ENCODE measurements at places on chromosomes 13 and 19.

DNA sequence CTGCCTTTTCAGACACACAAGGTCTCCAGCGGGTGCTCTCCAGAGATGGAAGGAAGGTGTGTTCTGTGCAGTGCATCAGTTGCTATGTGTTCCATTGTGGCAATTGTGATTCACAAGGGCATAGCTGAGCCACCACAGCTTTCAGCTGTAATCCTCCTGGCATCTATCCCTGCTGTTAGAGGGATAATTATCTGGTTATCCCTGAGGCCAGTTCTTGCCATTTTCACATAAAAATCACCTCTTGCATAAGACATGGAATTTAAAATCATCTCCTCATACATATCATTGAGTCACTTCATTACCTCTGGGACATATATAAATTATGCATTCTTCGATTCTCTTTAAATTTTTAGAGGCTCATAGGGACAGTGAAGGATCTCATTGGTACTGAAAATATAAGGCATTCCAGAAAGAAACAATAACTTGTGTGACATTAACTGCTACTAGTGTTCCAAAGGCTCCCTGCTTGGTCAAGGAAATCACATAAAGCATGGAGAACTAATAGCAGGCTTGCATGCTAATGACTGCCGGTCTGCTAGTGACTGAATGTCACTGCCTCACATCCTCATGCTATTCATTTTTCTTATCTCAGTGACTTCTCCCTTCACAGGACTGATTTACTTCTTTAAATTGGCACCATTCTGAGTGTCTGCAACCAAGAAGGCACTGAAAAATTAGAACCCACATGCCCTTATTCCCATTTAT lies 214.0 kb downstream of the ENOX1 start:
- peak; percentile 1 for DNase-seq

DNA sequence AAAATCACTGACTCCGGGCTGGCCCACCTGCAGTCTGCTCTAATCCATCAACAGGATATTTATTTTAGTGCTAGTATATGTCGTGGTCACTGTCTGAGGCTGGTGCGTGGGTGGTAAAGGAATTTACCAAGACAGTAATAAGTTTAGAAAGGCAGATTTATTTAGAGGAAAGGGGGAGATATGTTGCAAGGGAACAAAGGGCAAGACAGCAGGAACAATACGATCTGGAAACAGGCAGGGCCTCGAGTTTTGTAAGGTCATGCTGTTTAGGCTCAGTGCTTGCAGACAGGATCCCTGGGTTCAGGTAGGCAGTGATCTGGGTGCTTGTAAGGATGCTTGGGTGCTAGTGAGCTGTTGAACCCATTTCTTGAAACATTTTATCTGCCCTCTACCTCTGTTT lies 748.2 kb upstream of the SLITRK5 start:
- DNase-seq, result peak; percentile 9

GRCh38 chr19:4811328-4812131 lies 20.0 kb downstream of the TICAM1 start:
- peak; percentile 67 for DNase-seq

DNA sequence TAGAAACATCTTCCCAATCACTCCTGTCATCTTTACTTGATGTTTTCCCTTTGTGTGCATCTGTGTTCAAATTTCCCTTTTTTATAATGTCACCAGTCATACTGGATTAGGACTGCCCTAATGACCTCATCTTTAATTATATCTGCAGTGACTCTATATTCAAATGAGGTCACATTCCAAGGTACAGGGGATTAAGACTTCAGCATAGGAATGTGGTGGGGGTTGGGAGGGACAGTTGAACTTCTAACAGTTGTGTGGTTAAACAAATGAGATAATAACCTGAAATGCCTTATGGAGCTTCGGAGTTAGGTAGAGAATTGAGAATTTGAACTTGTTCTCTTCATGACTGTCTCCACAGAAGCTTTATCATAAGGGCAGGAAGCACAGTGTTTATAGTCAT lies 23.0 kb downstream of the PAN3 start:
- DNase-seq, result no peak

- no peak for DNase-seq
Measured at GRCh38 chr13:95091755-95092154, 209.5 kb downstream of the ABCC4 start.

DNA sequence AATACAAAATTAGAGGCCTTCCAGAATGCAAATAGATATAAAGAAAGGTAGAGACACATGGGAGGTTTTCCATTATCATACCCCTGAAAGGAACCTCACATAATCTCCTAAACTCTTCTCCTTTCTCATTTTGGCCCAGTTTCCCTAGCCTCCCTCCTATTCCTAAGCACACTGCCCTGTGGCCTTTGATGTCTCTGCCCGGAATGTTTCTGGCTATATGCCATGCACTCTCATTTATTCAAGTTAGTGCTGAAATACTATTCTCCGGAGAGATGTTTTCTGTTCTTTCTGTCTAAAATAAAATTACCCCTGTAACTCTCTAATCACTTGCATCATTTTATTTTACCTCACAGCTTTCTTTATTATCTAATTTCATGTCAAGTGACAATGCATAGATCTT lies 1287.7 kb downstream of the SLITRK5 start:
- no peak for DNase-seq

- DNase-seq, result no peak
Measured at GRCh38 chr13:49213539-49213938, 6.6 kb upstream of the MLNR start.

- DNase-seq, result no peak
Measured at GRCh38 chr19:55838906-55839305, 2.6 kb downstream of the NLRP4 start.

- DNase-seq, result peak; percentile 20
Measured at GRCh38 chr13:109610517-109610916, 175.9 kb downstream of the IRS2 start.

GRCh38 chr13:21504379-21504778 lies 45.3 kb upstream of the ZDHHC20 start:
- DNase-seq, result no peak

DNA sequence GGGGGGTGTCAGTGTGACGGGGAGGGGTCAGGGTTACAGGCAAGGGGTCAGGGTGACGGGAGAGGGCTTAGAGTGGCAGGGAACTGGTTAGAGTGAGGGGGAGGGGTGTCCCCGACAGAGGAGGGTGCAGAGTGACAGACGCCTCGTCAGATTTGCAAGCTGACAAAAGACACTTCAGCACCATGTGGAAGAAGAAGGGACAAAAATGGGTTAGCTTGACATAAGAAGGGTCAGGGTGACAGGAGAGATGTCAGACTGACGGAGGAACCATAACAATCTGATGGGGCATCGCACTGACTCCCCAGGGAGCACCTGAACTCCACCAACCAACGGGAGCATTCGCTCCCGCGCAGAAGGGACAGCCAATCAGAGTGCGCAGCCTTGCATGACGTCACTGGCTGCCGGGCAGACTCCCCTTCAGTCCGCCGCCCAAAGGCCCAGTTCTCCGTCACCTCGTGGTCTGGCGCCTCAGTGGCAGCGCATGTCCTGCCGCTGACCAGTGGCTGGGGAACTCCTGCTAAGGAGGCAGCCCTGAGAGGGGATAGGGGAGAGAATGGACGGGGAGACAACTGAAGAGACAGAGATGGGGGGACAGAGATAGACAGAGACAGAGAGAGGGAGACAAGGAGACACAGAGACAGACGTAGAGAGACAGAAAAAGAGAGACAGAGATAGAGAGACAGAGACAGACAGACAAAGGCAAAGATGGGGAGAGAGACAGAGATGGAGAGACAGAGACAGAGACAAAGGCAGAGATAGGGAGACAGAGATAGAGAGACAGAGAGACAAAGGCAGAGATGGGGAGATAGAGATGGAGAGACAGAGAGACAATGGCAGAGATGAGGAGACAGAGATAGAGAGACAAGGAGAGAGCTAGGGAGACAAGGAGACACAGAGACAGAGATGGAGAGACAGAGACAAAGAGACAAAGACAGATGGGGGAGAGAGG lies 30.2 kb downstream of the C19orf81 start:
- DNase-seq, result peak; percentile 51

DNA sequence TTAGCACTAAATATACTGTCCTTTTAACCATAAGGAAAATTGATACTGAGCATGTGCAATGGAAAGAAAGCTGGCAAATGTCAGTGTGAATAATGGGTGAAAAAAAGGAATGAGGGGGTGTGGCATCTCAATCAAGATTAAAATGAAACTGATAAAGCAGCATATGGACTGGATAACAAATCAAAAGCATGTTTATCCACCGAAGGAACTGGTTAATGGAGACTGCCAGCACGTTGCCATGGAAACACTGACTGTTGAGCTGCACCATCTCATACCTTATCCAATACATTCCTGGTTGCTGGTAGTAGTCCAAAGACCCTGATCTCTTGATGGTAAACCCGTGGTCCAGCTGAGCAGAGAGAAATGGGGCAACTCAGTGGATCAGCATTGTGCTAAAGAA lies 311.4 kb upstream of the MAB21L1 start:
- DNase-seq, result no peak

DNA sequence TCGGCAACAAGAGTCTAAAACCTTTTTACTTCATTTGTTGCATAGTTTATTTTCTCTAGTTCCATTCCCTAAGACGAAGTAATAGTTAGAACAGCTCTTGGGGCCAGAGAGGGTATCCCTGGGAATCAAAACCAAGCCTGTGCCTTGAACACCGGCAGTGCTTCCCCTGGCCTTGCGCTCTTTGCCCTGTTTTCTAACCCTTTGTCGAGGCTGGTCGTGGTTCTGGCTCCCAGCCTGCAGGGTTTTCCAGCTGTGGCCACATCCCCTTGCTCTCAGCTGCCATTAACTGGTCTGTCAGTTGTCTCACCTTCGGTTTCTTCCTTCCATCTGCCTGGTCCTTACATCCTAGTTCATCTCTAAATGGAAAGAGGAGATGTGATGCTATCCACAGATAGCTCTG lies 61.0 kb downstream of the HSPH1 start:
- DNase-seq, result no peak

GRCh38 chr19:22619932-22620331 lies 14.2 kb upstream of the ZNF492 start:
- DNase-seq, result no peak

- DNase-seq, result peak; percentile 7
Measured at GRCh38 chr13:100409132-100409531, 179.5 kb downstream of the GGACT start.

GRCh38 chr13:92974905-92975429 lies 251.6 kb upstream of the GPC6 start:
- no peak for DNase-seq

DNA sequence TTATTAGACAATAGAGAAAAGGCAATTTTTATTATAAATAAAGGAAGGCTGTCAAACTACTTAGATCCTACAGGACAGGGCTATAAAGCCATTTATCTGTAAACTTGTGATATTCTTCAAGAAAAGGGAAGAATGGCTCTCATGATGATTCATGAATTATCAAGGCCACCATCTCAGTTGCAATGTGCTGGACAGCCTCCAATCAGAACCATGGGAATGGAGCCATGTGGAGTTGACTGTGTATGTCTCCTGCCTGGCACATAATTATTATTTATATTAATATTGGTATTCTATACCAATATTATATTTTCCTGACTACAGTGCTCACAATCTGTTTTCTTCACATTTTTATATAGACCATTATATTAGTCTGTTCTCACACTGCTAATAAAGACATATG lies 560.5 kb upstream of the MIR17HG start:
- no peak for DNase-seq

- DNase-seq, result no peak
Measured at GRCh38 chr13:30193279-30194234, 113.8 kb downstream of the KATNAL1 start.

GRCh38 chr13:43988302-43988701 lies 108.6 kb downstream of the LACC1 start:
- no peak for DNase-seq

GRCh38 chr13:96940961-96941360 lies 53.3 kb downstream of the OXGR1 start:
- no peak for DNase-seq

- DNase-seq, result no peak
Measured at GRCh38 chr13:24185591-24186232, 25.2 kb downstream of the SPATA13 start.

DNA sequence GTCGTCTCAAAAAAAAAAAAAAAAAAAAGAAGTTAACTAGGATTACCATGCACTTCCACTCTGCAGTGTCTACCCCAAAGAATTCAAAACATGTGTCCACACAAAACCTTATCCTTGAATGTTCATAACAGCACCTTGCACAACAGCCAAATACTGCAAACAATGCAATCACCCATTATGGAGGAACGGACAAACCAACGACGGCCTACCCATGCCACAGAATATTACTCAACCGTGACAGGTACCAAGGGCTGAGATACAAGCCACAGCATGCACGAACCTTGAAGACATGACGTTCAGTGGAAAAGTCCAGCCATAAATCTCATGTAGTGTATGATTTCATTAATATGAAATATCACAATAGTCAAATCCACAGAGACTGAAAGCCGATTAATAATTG lies 3.0 kb upstream of the SHISA7 start:
- DNase-seq, result no peak

DNA sequence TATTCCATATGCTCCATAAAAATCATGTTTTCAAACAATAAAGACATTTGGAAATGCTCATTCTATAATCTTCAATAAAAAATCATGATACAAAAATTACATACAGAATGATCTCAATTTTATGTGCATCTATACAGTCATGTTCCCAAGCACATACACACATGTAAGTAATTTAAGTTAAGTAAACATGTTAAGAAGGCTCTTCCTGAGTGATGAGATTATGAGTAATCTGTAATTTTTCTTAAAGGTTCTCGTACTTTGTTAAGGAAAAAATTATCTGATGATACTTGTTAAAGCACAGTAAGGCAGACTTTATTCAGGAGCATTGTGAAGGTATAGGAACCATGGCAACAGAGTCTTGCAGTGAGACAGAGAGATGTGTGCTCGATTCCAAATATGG lies 30.0 kb upstream of the DLEU7 start:
- no peak for DNase-seq

GRCh38 chr19:2540646-2541454 lies 64.9 kb downstream of the GADD45B start:
- DNase-seq, result peak; percentile 97

GRCh38 chr13:48449656-48450055 lies 36.7 kb upstream of the LPAR6 start:
- DNase-seq, result no peak

GRCh38 chr19:55579766-55580621 lies 654 bp downstream of the ZNF579 start:
- DNase-seq, result peak; percentile 72

- no peak for DNase-seq
Measured at GRCh38 chr19:49689133-49690078, at the start of gene ADM5. ADM5 (plus strand) TSS chr19:49689594; CDS start chr19:49689838, 244 bp downstream.

- no peak for DNase-seq
Measured at GRCh38 chr19:18975011-18975410, 34.0 kb upstream of the HOMER3 start.

All from MG63 (cell line).